ENCODE measurements at places on chromosomes 6 and 20.

GRCh38 chr6:138477913-138478539, 21.3 kb downstream of the NHSL1 start:
- no peak for DNase-seq

GRCh38 chr6:122789182-122790027, at the start of gene SMPDL3A:
TSS of gene SMPDL3A (plus strand) at chr6:122789258. CDS start at chr6:122789347, 89 bp downstream.
- DNase-seq, result no peak

- no peak for DNase-seq
These were observed 125.4 kb downstream of the MAN1A1 start for GRCh38 chr6:119224095-119224701.

DNA sequence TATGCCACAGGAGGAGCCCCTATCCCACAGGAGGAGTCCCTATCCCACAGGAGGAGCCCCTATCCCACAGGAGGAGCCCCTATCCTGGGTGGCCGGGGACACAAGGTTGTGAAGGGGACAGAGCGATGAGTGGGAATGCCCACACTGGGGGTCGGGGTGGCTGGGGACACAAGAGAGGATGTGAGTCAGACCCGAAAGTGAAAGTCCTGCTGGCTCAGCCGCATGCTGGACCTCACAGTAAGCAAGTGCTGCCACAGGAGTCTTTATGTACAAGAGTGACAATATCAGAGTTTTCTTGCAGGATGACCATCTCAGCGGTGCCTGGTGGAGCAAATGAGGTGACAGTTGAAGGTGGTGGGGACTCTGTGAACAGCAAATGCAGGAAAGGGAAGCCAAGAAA, 93.7 kb downstream of the PSMB1 start:
- no peak for DNase-seq

DNA sequence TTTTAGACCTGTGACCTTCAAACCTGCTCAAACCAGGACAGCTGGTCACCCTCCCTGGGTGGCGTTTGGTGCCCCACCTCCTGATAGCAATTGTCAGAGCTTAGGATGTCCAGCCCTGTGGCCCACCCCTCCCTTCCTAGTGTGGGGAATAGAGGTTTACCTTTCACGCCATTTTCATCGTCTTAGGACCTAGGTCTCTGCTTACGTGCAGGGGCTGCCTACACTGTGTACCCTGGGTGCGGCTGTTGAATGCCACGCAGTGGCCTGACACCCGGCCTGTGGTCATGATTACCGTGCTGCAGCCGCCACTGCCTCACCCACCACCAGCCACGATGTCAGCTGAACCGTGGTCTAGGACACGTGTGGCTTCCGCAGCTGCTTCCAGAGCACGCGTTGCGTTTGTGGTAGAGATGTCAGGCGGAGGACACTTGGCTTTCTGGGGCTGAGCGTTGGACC, 157.3 kb downstream of the DTNBP1 start:
- no peak for DNase-seq

DNA sequence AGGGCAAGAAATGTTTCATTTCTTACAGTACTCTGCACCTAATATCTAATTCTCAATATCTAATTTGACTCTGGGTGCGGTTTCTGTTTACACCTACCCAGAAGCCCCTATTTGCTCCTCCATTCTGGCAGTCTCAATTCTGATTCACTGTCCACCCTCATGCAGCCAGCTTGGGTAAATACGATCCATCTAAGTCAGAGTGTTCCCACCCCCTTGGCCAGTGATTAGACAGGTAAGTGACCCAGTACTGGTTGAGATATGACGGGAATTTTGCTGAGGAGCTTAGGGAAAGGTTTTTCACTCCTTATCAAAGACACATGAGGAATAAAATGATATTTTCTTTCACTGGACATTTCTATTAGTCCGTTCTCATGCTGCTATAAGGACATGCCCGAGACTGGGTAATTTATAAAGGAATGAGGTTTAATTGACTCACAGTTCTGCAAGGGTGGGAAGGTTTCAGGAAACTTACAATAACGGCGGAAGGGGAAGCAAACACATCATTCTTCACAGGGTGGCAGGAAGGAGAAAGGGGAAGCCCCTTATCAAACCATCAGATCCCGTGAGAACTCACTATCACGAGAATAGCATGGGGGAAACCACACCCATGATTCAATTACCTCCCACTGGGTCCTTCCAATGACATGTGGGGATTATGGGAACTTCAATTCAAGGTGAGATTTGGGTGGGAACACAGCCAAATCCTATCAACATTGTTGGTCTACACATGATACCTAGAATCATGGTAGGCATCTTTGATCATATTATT, 29.4 kb downstream of the GLO1 start:
- DNase-seq, result no peak

GRCh38 chr6:5135788-5136376, 50.7 kb downstream of the PPP1R3G start:
- DNase-seq, result peak; percentile 20

- DNase-seq, result no peak
These were observed 29.6 kb downstream of the PMEPA1 start for GRCh38 chr20:57680131-57680716.

- DNase-seq, result no peak
These were observed 707 bp downstream of the MAN1A1 start for GRCh38 chr6:119348748-119349360.

- peak; percentile 54 for DNase-seq
These were observed 169.3 kb upstream of the ZNF337 start for GRCh38 chr20:25865715-25866656.

GRCh38 chr6:40436685-40437604, 150.2 kb downstream of the LRFN2 start:
- DNase-seq, result no peak

- DNase-seq, result no peak
These were observed 17.3 kb upstream of the HLA-G start for GRCh38 chr6:29810371-29810770.

GRCh38 chr6:16521528-16521927, 239.7 kb downstream of the ATXN1 start:
- DNase-seq, result no peak

DNA sequence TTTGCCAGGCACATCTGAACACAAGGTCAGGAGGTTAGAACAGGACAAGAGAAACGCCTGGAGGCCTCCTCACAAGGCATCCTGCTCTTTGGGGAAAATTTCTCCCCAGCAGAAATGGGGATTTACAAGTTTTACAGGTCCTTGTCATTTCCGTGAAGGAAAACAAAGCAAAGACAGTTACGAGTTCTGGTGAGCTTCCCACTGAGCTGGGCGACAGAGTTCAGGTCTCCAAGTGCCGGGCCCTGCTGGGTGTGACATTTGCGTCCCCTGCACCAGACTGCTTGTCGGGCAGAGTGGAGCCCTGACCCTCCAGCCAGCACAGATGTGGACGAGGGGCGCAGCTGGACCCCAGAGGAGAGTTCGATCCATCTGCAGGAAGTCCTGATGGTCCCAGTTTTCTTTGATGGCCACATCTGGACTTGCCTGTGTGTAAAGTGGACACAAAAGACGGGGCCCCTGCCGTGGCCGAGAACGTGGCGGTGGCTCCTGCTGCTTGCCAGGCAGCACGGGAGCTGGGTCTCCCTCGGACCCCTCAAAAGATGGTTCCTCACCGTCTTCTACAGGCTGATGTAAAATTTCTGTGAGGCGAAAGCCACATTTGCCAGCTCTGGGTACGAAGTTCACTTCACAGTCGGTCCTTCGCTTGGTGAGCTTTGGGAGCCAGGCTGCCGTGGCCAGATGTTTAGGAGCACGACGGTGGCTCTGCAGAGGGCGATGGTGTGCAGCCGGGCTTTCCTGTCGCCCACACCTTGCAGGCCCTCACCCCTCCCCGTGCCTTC, 5.2 kb upstream of the ADRM1 start:
- DNase-seq, result no peak

DNA sequence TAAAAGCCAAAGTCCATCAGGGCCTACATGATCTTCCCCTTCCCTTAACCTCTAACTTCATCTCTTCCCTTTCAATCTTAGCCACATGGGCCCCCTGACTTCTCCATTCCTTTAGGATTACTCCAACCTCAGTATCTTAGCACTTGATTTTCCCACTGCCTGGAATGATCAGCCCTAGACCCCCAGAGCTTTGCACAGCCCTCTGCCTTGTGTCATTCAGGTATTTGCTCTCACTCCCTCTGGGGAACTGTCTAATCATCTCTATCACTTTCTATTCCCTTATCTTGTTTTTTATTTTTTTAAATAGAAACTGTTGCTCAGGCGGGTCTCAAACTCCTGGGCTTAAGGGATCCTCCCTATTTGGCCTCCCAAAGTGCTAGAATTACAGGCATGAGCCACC, 13.3 kb upstream of the ZNFX1 start:
- DNase-seq, result no peak

DNA sequence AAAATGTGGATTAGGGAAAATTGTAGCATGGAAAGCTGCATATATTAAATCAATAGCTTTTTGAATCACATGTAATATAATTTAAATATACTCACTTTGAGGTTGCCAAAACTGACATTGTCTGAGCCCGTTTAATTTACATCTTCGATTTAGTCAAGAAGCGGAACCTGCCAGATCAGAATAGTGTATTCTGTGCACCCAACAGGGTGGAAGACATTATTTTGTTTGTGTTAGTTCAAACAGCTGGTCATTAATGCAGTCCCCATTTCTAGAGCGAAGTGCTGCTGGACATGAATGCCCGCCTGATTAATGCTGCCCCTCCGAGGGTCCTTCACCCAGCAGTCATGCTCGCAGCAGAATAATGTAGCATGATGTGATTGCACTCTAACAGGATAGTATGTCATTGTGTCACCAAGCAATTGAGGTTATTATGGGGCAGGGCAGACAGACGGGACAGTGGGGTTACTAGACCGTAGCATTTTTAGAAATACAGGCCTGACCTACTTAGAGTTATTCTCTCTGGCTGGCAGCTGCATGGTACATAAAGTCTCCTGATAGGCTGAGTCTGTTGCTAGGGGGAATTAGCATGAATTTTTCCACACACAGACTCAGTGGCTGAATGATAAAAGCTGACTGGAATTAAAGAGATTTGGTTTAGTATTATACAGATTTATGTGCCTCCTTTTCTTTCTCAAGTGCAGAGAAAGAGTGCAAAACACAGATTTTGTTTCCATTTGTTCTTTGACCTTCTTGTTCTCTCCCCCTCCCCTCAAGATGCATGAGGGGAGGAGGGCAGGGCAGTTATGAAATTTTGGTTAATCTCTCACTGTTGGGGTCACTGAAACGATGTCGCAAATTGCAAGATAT, 147.1 kb downstream of the PRL start:
- DNase-seq, result no peak

DNA sequence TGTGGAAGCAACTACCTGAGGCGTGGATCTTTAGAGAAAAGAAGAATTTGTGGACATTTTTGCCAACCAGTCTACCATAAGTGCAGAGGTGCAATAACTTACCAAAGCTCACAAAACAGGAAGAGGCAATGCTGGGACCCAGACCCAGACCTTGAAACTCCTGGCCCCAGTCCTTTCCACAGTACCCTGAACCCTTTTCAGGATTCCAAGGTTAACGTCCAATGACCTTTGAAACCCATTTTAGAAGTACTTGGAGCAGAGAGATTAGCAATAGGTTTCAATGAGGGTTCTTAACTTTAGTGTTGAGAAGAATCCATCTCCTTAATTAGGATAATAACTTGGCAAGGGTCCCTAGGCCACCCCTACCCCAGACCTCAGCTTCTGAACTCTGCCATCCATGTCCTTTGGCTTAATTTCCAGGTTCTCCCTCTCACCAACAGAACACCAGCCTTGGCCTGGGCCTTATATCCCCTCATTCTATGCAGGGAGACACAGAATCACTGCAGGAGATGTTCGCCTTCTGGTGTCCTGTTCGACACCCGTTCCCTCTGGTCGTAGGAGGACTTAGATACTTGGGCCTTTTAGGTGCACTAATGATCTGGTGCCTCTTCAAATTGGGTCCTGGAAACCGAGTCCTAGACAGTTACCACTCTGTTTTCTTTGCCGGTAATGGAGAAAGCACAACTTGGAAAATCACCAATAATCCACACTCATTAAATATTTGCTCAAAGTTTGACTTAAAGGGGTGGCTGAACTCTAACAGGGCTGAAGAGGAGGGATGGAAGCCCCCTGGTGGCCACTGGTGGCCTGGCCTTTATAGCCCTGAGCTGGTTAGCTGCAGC, 40.6 kb downstream of the ISM1 start:
- DNase-seq, result peak; percentile 50

DNA sequence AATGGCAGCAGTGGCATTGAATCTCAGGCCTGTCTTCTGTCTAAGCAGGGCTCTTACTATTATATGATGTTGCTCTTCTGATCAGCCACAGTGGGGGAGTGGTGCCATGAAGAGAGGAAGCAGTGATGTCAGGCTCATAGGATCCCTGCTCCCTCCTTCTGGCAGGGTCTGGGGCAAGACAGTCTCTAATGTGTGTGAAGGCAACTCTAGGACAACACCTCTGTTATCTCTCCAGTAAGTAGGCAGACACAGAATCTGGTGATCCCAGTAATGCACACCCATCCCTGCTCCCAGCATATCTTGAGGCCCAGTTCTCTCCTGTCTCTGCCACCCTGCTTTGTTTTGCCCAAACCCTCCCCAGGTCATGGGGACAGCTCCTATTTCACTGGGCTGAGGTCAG, 8.8 kb downstream of the C20orf202 start:
- no peak for DNase-seq

DNA sequence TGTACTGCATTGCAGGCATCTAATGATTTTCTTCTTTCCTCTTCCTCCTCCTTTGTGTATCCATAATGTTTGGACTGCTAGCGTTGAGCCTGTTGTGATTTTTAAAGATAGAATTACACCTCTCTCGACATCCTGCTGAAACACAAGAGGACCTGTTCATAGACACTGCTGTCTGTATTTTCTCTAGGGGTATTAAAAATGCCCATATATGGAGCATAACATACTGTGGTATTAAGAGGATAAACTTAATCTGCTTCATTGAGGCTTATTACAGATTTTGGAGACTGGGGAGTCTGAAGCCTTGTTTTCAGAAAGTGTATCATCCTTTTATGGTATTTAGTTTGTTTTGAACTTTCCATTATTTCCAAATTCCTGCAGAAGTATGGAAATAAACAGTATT, 414.3 kb downstream of the CDKAL1 start:
- DNase-seq, result no peak

- DNase-seq, result no peak
These were observed 121.5 kb upstream of the MAN1A1 start for GRCh38 chr6:119470893-119471542.

- no peak for DNase-seq
These were observed 875.6 kb downstream of the TFAP2A start for GRCh38 chr6:9539231-9539755.

DNA sequence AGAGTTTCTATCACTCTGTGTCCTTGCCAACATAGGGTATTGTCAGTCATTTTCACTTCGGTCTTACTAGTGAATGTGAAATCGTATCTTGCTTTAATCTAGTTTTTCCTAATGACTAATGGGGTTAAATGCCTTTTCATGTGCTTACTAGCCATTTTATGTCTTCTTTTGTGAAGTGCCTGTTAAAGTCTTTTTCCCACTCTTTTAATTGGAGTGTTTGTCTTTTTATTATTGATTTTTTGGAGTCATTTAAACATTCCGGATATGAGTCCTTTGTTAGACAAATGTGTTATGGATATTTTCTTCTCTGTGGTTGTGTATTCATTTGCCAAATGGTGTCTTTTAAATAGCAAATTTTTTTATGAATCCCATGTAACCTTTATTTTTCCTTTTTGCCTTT, 194.6 kb downstream of the CDH26 start:
- no peak for DNase-seq

- no peak for DNase-seq
These were observed 226.5 kb downstream of the BTBD9 start for GRCh38 chr6:38413102-38413800.

All from stimulated activated CD8-positive, alpha-beta memory T cell treated with anti-CD3 and anti-CD28 coated beads, Interleukin-12 subunit alpha, Interleukin-12 subunit beta, amount 100 ng/mL, for 1 hour (primary cell).